ENCODE measurements at places on chromosomes 2 and 18.

- no peak for DNase-seq
These were observed 368.6 kb downstream of the GRB14 start for GRCh38 chr2:164252568-164253287.

DNA sequence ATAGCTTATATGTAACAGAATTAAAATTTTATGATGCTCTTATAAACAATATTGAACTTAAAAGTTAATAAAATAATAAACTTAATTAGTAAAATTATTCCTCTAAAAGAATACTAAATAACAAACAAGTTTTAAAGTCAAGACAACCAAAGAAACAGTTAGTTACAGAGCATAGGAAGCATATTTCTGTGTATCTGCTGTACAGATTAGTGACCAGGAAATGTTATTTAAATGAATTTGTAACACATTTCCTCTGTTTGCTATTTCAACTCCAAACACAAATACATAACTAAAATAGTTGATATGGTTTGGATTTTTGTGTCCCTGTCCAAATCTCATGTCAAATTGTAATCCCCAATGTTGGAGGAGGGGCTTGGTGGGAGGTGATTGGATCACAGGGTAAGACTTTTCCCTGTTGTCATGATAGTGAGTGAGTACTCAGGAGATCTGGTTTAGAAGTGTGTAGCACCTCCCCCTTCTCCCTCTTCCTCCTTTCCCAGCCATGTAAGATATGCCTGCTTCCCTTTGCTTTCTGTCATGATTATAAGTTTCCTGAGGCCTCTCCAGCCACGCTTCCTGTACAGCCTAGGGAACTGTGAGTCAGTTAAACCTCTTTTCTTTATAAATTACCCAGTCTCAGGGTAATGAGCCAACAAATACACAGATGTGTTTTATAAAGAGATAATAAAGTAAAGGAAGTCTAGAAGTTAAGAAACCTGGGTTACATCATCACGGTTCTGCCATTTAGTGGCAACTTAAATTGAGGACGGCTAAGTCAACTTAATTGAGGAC, 51.8 kb downstream of the ROCK2 start:
- no peak for DNase-seq

DNA sequence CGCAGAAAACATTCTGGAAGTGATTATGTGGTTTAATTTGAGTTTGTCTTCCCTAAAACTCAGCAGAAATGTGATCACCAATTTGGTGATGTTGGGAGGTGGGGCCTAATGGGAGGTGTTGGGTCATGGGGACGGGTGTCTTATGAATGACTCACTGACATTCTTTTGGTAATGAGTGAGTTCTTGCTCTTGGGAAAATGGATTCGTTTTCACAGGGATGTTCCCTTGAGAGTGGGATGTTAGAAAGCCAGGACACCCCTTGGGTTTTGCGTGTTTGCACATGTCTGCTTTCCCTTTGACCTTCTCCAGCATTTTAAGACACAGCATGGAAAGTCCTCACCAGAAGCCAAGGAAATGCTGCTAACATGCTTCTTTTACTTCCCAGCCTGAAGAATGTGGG, 321.5 kb upstream of the NT5C1B start:
- DNase-seq: no peak

DNA sequence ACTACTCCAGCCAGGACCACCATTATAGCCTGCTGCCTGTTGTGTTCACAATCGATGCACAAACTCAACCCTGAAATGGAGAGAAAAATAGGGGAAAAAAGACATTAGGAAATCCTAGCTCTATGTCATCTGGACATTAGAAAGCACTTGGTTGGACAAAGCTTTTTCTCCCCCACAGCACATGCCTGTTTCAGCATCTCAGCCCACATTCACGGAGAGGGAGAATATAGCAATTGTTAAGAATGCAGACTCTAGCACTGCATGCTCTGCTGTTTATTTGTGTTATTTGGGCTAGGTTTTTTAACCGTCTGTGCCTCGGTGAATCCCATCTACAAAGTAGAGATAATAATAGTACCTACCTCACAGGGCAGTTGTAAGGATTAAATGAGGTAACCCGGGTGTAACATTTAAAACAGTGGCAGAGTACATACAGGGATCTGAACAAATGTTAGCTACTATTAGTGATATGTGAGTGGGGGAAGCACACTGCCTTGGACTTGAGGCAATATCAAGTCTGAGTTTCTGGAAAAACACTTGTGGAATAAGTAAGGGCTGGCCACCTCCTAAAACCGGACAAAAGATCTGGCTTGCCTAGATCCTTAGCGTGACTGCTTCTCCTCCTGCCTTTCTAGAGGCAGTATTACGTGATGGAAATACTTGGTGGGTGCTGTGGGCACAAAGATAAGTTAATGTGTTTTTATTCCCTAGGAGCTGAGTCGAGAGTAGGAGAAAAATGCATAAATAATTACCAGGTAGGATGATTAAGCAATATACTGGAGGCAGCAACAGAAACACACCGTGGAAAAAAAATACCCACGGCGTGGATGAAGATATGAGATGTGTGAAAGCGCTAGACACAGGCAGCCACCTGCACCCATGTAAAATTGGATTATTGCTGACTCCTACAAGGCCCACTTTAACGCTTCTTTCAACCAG, 1.0 kb upstream of the PPP1CB start:
- no peak for DNase-seq

- no peak for DNase-seq
These were observed 39.7 kb upstream of the PNPT1 start for GRCh38 chr2:55733335-55733734.

Measured in activated CD4-positive, alpha-beta T cell treated with anti-CD3 and anti-CD28 coated beads for 24 hours (primary cell).